ENCODE measurements at places on chromosomes 2 and 18.

GRCh38 chr2:101113441-101114267, 37.5 kb downstream of the TBC1D8 start:
- DNase-seq, result no peak

DNA sequence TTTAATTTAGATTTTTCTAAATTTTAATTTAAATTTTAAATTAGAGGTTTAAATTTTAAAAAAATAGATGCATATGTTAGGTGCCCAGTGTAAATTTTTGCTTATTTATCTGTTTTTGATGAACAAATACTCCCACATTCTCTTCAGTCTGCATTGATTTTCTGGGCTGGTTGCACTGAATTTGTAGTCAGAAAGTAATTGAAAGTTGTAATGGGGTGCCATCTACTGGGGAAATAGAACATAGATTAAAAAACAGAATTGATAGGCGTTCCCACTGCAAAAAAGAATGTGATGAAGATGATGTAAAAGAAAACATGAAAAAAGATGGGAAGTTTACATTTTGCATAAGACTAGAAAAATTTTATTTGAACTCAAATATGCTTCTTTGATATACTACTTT, 51.7 kb upstream of the CCDC85A start:
- DNase-seq, result no peak

- DNase-seq, result no peak
These were observed 580.1 kb downstream of the ZEB2 start for GRCh38 chr2:143939626-143940330.

DNA sequence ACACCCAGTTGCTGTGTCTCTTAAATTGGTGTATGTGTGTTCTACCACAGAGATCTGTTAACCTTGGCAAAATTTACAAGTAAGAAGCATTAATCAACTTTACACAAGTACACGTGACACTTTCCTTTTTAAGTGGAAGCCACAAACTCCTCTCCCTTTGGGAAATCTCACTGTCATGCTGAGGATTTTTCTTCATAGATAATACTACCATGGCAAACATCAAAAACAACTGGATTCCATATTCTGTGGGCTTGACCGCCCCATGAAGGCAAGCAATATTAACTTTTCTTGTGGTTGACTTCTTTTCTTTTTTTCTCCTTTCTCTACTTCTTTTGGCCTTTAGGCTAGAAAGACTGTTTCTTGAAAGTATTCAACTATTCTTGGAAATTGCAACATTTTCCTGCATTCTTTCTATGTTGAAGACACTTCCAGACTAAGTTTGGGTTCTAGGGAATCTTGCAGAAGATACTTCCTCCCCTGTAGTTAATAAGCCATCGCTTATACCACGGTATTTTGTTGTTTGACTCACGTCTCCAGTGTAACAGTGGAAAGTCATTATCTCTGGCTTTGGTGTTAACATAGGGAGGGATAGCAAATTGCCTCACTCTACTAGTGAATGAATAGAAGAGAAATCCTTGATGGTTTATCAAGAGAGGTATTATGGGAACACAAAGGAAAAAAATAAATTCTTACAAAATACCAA, 79.5 kb downstream of the SLC8A1 start:
- no peak for DNase-seq

- DNase-seq, result no peak
These were observed 90.5 kb upstream of the ITGB6 start for GRCh38 chr2:160290598-160290997.

- DNase-seq, result no peak
These were observed 1072.5 kb downstream of the SUCLG1 start for GRCh38 chr2:83386549-83386948.

GRCh38 chr2:18345848-18346247, 214.6 kb downstream of the RDH14 start:
- DNase-seq, result no peak

- DNase-seq, result no peak
These were observed 126.9 kb upstream of the PXDN start for GRCh38 chr2:1871171-1871570.

DNA sequence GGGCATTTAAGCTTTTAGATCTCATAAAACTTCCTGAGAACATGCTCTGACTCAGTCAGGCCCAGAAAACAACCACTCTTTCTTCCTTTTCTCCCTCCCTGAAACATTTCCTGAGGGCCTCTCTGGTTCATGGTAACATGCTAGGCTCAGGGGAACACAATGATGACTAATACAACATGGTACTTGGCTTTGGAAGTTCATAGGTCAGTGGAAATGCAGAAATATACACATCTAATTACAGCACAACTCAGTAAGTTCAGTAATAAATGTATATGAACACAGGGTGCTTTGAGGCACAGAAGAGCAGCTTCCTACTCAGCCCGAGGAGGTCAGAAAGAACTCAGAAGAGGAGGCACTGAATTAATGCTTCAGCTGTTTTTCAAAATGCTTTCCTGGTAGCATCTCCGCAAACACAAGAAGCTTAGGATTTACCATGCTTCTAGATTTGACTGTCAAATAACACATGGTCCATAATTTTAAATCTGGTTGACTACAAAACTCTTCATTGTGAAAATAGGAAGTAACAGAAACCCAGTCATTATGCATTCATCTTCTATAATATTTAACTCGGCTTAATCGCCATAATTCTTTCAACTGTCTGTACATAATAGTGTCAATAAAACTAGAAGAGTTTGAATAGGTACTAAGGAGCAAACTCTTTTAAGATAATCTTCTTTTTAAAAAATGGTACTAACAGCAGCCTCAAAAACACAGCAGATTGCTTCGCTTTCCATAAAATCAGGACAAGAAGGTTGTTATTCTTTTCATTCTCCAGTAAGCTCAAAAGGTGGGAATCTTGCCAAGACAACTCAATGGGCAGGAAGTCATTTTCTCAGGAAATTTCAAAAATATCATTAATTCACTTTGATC, 251.3 kb downstream of the DLGAP1 start:
- DNase-seq, result no peak

DNA sequence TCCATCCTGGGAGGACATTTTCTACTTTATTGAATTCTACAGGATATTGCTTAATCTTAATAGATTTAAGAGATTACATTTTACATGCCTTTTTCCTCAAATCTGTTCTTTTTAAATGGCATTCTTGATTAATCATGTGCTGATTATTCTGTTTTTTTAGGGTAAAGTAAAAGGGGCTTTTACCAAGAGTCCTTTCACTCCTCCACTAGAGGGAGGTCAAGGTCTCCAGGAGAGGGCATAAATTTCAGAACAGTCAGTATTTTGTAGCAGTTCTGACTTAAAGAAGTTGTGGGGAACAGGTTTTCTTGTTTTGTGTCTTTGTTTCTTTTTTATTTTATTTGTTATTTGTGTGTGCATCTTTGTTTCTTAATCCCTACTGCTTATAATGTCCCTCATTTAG, 25.4 kb downstream of the WDR75 start:
- peak; percentile 4 for DNase-seq

GRCh38 chr2:196077821-196078220, 9.2 kb upstream of the DNAH7 start:
- no peak for DNase-seq

DNA sequence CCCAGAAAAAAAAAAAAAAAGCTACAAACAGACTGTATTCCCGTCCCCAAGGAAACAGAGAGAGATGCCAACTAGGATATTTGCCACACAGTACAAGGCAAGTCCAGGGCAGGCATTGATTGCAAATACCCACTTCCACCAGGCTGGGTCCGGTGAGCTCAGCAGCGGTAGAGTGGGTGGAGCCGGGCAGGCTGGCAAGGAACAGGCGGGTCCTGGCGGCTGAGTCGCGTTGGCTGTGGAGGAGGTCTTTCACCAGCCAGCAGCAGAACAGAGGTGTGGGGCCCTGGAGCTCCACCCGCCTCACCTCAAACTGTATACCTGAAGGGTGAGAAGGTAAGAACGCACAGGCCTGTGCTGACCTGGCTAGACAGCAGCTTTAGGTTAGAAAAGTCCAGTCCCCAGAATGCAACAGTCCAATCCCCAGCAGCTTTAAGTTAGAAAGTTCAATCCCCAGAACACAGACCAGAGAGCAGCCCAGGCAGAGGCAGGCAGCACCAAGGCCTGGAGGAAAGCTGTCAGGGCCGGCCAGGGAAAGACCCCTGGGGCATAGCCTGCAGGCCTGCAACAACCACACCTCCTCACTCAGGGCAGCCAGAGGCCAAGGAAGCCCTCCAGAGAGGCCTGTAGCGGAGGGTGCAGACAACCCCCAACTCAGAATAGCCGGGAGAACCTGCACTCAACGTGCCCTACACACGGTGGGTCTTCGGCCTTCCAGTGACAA, 21.9 kb upstream of the MTERF4 start:
- DNase-seq, result peak; percentile 54

DNA sequence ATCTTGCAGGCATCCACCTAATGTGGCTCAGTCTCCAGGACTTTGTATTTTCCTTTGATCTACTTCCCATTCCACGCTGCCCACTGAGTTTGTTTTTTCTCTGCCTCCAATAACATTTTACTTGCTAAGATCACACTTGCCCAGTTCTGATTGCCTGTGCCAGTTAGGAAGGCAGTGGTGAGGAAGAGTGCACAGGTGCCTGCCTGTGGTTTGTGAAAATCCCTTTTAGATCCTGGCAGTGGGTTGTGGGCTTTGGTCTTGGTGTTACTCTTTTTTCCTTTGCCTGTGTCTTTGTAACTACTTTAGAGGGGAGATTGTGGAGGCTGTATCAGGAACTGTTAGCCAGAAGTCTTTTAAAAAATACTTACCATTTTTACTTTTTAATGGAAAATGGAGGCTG, 36.9 kb upstream of the KCNG2 start:
- no peak for DNase-seq

DNA sequence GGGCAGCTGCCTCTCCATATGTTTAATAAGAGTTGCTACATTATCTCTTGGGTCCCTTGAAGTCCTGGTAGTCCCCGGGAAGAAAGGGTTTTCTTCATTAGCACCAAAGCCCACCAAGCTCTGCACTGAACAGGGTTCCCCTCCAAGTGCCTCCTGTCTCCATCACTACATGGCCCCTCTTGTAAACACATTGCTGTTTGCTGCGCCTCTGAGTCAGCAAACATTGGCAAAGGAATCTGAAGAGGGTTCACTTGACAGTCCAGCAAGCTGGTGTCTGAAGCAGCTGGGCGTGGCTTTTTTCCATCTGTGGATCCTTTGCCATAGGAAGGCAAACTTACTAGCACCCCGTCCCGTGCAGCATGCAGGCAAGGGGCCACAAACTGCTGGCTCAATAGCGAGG, 82.8 kb downstream of the TEX51 start:
- DNase-seq, result no peak

GRCh38 chr18:50429207-50429948, 54.5 kb downstream of the SKA1 start:
- DNase-seq, result no peak

DNA sequence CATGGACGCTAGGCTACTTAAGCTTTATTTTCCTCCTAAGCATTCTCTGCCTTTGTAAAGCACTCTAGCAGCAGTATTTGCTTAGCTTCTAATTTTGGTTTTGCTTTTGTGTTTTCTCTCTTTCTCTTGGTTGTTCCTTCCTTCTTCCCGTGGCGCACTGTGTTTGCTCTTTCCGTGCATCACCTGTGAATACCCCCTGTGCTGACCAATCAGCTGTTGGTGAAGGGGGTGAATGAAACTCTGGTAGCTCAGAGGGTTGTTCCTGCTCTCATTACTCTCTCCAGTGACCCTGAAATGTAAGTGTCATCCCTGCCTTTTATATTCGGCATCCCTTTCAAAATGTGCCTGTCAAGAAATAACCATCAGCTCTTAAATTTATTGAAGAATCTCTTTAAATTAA, 45.5 kb upstream of the TNFRSF11A start:
- no peak for DNase-seq

DNA sequence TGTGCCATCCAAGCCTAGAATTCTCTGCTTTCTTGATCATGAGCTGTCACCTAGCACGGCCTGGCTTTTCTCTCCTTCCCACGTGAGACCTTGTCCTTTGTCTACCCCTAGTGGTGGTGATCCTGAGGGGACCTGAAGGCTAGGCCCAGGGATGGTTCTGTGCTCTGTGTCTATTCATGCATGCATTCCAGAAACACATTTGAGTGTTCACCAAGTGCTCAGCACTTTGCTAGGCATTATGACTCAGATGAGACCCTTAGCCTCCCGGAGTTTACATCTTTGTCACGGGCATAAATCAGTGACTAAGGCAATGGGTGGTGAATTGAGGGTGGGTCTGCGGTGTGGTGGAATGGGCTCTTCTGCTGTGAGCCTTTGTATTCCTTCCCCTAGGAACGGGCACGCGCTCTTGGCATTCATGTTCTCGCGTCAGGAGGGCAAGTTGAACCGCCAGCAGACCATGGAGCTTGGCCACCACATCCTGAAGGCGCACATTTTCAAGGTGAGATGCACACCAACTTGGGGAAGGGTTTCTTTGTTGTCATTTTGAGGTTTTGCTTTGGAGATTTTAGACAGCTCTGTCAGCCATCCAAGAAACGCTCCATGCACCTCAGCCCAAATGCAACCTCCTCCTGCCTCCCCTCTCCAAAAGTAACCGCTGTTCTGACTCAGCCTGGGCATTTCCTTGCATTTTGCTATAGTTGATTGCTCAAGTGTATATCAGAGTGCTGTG, 100.9 kb downstream of the WDSUB1 start:
- no peak for DNase-seq

DNA sequence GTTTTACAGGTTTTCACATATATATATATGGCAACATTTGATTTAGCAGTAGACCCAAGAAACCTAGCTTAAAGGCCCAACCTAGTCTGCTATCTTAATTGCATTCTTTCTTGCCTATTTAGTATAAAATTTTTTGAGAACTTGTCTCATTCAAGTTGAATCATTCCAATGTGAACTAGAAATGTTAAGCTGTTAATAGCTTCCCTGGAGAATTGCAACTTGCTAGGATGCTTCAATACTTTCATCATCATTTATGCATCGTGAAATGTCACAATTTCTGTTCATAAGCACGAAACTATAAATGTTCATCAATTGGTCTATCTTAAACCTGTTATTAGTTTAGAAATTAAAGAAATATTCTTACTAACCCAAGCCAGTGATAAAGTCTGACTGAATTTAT, 217.6 kb downstream of the BABAM2 start:
- DNase-seq, result no peak

- DNase-seq, result peak; percentile 6
These were observed 191.6 kb downstream of the BABAM2 start for GRCh38 chr2:28082131-28082530.

DNA sequence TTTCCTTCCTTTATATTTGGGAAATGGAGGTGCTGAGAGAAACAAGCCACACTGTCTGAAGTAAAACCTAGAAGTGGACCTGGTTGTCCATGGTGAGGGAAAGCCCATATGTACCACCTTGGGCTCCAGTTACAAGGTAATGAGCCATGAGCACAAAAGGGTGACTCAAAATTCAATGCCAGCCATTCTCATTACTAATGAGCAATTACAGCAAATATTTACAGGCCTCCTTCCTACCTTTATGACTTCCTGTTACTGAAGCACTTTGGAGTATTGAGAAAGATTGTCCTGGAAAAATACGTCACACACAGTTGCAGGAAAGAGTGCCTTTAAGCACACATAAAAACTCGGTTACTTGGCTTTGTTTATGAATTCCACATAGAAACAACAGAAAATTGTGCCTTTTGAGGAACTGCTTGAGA, 9.1 kb downstream of the EPAS1 start:
- DNase-seq, result no peak

DNA sequence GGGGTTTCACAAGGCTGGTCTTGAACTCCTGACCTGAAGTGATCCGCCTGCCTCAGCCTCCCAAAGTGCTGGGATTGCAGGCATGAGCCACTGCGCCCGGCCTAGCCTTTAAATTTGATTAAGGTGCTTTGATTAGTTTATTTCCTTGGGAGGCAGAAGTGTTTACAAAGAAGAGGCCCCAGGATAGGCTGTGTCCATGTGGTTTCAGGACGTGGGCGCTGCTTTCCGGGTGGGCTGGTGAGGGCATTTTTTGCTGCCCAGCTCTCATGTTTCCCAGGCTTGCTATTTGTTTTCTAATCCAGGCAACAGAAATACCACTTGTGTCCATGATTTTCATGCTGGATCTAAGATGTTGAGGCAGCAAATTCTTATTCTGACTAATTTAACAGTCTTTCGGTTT, 124.2 kb downstream of the SH3RF3 start:
- no peak for DNase-seq

All from central memory CD4-positive, alpha-beta T cell (primary cell).